Thyroid gland (tissue), 4 donors: ENCODE measurements at places on chromosomes 1 and 21.

GRCh38 chr1:64823691-64824476 is 79.0 kb downstream of the RAVER2 start:
- peak; percentile 72 for DNase-seq

DNA sequence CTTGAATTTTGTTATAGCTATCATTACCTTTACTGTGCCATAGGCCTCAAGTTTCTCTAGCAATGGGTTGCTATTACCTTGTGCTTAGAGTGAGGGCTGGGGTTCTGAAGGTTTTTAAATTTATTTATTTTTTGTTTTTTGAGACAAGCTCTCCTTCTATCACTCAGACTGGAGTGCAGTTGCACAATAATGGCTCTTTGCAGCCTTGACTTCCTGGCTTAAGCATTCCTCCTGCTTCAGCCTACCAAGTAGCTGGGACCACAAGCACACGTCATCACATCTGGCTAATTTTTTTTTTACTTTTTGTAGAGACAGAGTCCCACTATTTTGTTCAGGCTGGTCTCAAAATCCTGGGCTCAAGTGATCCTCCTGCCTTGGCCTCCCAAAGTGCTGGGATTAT is 41.5 kb downstream of the SNX27 start:
- no peak for DNase-seq

- no peak for DNase-seq
Measured at GRCh38 chr1:60133000-60133673, 59.6 kb upstream of the C1orf87 start.

DNA sequence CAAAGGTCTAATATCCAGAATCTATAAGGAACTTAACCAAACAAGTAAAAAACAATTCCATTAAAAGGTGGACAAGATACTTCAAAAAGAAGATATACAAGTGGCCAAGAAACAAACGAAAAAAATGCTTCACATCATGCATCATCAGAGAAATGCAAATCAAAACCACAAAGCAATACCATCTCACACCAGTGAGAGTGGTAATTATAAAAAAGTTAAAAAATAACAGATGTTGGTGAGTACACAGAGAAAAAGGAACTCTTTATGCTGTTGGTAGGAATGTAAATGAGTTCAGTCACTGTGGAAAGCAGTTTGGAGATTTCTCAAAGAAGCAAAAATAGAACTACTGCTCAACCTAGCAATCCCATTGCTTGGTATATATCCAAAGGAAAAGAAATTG is 218.6 kb downstream of the SLC44A5 start:
- DNase-seq: no peak

- no peak for DNase-seq
Measured at GRCh38 chr1:19128968-19129514, 81.0 kb downstream of the UBR4 start.

GRCh38 chr1:226741009-226741408 is 1.9 kb upstream of the ITPKB start:
- DNase-seq: peak; percentile 30

DNA sequence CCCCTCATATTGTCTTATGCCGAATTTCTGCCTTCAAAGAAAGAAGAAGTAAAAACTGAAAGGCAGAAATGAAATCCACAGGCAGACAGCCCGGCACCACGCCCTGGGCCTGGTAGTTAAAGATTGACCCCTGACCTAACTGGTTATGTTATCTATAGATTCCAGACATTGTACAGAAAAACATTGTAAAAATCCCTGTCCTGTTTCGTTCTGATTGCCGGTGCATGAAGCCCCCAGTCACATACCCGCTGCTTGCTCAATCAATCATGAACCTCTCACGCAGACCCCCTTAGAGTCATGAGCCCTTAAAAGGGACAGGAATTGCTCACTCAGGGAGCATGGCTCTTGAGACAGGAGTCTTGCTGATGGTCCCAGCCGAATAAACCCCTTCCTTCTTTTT is 49.3 kb downstream of the JMJD4 start:
- DNase-seq: no peak

- DNase-seq: no peak
Measured at GRCh38 chr1:14339288-14339687, 259.2 kb upstream of the KAZN start.

GRCh38 chr1:93016171-93016570 is 54.9 kb upstream of the DIPK1A start:
- DNase-seq: no peak

- peak; percentile 54 for DNase-seq
Measured at GRCh38 chr1:76109404-76109803, 34.9 kb downstream of the ST6GALNAC3 start.

- peak; percentile 53 for DNase-seq
Measured at GRCh38 chr1:225746361-225747179, 31.1 kb upstream of the SRP9 start.

GRCh38 chr1:2534687-2535441 is 4.8 kb upstream of the HES5 start:
- DNase-seq: no peak

- no peak for DNase-seq
Measured at GRCh38 chr1:4468804-4469514, 185.4 kb upstream of the AJAP1 start.

DNA sequence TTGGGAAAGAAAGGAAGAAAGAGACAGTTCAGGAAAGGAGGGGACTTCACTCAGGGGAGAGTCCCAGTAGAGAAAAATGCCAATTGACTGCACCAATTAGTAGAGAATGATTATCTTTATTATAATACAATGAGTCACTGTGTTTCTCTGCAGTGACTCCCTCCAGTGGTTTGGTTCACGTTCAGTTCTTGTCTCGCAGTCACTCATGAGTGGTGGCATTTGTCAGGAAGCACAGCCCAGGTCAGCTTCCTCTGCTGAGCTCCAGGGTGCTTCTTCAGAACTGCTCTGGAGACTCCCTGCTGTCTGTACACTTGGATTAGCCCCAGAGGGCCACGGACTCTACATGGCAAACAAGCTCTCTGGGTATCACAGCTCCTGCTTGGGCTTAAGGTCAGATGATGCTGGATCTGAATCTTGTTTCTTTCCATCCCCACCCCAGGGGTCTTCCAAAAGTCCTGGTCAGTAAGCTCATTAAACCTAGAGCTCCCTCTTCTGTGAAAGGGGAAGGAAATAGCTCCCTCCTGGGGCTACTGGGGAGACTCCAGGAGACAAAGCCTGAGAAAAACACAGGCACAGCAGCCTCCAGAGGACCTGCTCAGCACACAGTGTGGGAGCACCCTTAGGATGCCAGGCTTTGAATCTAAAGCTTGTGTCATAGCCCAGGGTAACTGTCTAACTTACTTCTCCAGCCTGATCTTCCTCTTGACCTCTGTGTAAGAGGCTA is 619.0 kb downstream of the AJAP1 start:
- no peak for DNase-seq

DNA sequence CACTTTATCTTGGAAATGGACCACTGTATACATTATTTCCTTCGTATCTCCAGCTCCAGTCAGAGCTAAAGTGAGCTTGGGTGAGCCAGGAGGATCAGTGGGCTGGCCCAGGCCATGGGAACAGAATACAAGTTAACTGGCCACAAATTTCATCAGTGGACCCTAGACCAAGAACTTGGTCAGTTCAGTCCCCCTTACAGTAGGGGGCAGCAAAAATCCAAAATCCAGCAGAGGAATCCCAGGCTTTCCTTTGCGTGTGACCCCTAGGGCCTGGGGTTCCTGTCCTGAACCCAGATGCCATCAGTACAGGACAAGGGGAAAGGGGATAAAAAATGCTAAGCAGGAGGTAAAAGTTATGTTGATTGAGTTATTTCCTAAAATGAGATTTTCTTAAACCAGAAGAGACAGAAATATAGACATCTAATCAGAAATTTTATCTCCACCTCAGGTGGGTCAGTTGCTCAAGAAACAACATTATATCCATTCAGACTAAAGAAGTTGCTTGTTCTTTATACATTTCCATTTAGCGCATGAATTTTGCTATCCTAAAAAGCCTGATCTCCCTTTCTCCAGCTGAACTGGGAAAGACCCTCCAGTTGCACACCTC is 24.1 kb upstream of the LCE5A start:
- DNase-seq: no peak

GRCh38 chr1:111503585-111504060 is at the start of the genes ADORA3 and TMIGD3:
TSS of gene ADORA3 (minus strand) at chr1:111503633. CDS start at chr1:111503354, 279 bp downstream.
TSS of gene TMIGD3 (minus strand) at chr1:111503633. CDS start at chr1:111503354, 279 bp downstream.
- DNase-seq: no peak

GRCh38 chr1:187010571-187011309 is 182.0 kb downstream of the PLA2G4A start:
- no peak for DNase-seq

DNA sequence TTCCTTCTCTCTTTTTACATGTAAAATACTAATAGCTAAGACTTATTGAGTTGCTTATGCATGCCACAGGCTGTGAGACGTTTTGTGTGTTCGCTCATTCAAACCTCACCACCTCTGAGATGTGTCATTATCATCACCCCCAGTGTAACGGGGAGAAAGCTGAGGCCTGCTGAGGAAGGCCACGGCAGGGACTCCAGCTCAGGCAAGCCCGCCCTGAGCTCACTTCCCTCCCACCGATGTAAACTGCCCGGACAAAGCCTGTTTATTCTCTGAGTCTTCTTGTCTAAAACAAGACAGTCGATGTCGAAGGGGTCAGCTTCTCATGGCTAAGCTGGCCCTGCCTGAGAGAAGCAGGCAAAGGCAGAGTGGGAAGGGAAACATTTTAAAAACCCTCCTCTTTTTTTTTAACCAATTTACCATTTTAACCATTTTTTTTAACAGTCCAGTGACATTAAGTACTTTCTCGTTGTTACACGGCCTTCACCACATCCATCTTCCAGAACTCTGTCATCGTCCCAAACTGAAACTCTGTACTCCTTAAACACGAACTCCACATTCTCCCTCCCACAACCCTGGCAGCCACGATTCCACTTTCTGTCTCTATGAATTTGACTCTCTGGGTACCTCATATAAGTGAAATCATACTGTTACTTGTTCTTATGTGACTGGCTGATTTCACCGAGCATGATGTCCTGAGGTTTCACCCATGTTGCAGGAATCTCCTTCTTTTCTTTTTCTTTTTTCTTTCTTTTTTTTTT is 204.8 kb upstream of the GALNT2 start:
- no peak for DNase-seq

DNA sequence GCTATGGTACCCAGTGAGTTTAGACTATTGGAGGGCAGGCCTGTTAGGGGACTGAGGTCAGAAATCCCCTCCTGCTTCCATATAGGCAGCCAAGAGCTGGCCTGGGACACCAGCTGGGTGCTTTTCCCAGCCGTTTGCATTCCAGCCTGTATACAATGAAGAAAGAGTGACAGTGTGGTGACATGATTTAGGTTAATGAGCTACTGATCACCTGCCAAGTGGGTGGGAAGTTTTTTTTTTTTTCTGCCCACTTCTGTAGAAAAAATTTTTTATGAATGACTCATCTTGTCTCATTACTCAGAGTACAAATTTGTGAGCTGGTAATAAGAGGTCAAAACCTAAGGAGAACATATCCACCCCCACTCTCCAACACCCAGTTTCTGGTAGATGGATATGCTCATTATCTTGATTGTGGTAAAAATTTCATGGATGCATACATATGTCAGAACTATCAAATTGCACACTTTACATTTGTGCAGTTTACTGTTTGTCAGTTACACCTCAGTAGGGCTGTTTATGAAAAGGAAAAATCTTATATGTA is 16.4 kb upstream of the CGN start:
- DNase-seq: no peak

- DNase-seq: no peak
Measured at GRCh38 chr1:157028674-157029073, 16.9 kb downstream of the ARHGEF11 start.

GRCh38 chr1:26044971-26045721 is 772 bp downstream of the SLC30A2 start:
- peak; percentile 86 for DNase-seq

DNA sequence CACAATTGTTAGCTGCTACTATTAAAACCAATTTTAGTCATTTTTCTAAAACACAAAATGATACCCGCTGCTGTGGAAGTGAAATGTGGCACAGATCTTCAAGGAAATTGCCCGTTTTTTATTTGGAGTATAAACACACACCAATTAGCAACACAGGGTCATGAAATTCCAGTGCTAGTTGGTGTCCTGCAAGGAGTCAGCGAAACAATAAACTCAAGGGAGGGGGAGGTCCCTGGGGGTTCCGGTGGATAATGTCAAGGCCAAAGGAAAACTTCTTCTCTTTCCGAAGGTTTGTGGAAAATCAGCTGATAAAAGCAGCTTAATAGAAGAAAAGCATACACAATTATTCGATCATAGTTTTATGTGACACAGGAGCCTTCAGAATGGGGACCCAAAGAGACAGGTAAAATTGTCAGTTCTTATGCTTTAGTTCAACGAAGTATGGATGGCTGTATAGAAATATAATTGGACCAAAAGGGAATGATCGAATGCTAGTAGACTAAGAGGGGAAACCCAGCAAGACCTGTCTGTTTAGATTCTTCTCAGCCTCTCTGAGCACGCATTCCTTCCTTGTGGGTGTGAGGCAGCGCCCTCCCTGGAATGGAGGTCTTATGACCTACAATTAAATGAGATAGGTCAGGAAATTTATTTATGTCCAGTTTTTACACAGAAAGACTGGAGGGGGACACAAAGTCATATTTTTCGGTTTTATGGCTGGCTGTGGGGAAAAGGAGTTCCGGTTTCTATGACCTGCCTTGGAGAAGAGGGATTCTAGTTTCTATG is 65.9 kb downstream of the KCNK1 start:
- no peak for DNase-seq

DNA sequence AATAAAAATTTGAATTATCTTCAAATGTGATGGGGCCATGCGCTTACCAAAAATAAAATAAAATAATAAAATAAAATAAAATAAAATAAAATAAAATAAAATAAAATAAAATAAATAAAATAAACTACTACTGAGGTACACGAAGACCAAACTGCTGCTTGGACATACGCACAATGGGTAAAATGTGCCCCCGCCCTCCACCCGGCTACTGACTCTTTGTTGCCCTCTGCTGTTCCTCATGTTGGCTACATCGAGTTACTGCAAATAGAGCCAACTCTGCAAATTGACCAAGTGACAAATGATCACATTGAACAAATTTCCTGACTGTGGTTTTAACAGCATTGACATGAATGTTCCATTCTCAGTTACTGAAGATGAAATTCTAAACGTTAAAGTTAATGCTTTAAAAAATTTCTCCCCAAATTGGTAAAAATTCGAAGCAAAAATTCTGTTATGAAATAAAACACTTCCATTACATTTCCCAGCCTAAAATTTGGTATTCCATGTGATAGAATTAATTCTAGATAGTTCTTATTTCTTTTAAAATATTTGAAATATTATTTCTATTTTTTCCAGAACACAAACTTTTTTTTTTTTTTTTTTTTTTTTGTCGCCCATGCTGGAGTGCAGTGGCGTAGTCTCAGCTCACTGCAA is 18.8 kb upstream of the MAP1LC3C start:
- DNase-seq: peak; percentile 44

DNA sequence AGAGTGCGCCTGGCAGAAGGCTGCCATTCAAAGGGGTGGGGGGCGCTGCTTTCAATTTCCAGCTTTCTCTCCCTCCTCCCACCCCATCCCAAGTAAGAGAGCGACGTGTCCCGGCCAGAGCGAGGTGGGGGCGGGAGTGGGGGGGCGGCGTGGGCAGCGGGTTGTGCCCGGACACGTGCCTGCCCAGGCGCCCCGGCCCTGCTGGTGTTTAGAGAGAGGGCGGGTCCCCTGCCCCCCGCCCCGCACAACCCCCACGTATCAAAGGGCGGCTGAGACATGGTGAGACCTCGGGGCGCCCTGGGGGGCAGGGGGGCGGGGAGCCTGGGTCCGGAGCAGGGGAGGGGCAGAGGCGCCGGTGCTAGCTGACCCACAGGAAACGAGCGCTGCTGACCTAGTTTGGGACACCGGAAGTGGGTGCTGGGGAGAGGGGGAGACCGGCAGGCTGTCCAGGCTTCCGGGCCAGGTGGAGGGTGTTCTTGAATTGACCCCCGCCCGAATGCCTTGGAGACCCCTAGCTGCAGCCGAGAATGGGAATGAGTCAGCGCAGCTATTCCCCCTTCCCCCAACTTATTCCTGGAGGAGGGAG is 1.3 kb downstream of the ZBTB7B start:
- DNase-seq: peak; percentile 76
